Lung (tissue), 17 donors: ENCODE measurements at places on chromosomes 11 and 22. TPM values are rescaled to one million over a fixed set of nuclear protein-coding genes. Genes with fewer than 3 reads are reported as not detected.

- no peaks in the 10 kb centered on the region for H3K4me1 ChIP-seq
- H3K36me3 ChIP-seq, result no peaks in the 10 kb centered on the region
- no peak within 1 kb of the TSS for H3K4me3 ChIP-seq
- no peak within 1 kb of the TSS for H3K27ac ChIP-seq
- H3K27me3 ChIP-seq, result no peaks in the 10 kb centered on the region
- DNase-seq, result peak; percentile 64
These were observed at the start of gene TMPRSS4 for GRCh38 chr11:118076754-118077281. Gene TMPRSS4 (plus strand): TSS chr11:118077078. CDS start chr11:118077303, 225 bp downstream.

DNA sequence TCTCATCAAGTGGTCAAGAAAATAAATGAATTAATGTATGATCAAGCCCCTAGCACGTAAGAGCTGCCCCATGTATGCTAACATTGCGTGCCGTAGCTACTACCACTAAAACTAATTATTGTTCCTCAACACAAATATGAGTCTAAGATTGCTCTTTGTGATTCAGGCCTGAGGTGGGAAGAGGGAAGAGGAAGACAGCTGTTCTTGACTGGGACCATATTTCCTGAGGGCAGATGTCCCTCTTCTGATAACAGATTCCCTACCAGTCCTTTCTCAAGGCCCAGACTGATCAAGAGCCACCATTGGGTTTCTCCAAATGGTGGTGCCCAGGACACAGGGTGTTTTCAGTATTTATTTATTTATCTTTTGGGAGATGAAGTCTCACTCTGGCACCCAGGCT is 87.2 kb upstream of the CADM1 start:
- H3K36me3 ChIP-seq, result no peaks in the 10 kb centered on the region
- no peak overlapping the region for H3K4me3 ChIP-seq
- H3K4me1 ChIP-seq, result peaks cover 5% of the 10 kb centered on the region

GRCh38 chr11:44968510-44968909 is 17.8 kb upstream of the TP53I11 start:
- no peak for DNase-seq
- peaks cover 8% of the 10 kb centered on the region for H3K4me1 ChIP-seq
- H3K27ac ChIP-seq, result no peak overlapping the region
- H3K27me3 ChIP-seq, result no peaks in the 10 kb centered on the region
- no peaks in the 10 kb centered on the region for H3K36me3 ChIP-seq
- H3K4me3 ChIP-seq, result no peak overlapping the region

Gene TEX12
- not detected for total RNA-seq

GRCh38 chr11:35348898-35349687 is 70.3 kb downstream of the SLC1A2 start:
- H3K36me3 ChIP-seq, result no peaks in the 10 kb centered on the region
- H3K4me3 ChIP-seq, result no peak overlapping the region
- peaks cover 24% of the 10 kb centered on the region for H3K4me1 ChIP-seq
- no peak for DNase-seq
- H3K27me3 ChIP-seq, result no peaks in the 10 kb centered on the region

DNA sequence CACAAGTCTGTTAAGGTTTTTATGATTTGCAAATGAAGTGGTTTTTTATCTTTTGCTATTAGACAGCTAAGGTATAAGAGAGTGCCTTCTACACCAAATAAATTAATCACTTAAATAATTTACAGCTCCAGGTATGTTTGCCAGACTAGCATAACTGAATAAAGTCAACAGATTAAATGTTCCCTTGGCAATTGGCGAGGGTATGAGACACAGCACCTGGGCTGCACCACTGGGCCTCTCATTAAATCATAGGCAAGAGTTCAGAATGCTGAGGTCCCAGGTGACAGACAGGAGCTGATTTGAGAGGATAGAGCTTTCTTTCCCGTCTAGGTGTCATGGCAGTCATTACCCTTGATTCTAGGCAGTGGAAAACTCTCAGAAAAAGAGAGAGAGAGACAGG is 62.6 kb upstream of the WT1 start:
- no peak for DNase-seq
- no peak overlapping the region for H3K4me3 ChIP-seq
- H3K36me3 ChIP-seq, result no peaks in the 10 kb centered on the region
- H3K27me3 ChIP-seq, result no peaks in the 10 kb centered on the region
- no peak overlapping the region for H3K27ac ChIP-seq

- no peak for DNase-seq
- no peak overlapping the region for H3K4me3 ChIP-seq
These were observed 19.2 kb downstream of the SERPIND1 start for GRCh38 chr22:20792966-20793728.

DNA sequence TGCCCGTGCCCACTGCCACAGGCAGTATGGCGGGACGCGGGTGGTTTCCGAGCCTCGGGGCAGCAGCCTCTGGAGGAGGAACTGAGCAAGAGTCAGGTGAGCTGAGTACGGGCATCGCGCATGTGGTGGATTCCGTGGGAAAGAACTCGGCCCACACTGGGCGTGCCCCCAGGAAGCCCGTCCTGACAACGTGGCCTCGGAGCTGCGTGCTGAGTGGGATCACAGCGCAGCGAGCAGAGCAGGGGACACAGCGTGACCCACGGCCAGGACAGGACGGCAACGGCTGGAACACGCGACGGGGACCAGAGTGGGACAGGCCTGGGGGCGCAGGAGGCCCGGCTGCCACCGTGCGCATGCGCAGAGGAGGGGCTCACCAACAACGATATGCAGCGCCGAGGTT is 36.8 kb downstream of the CERK start:
- DNase-seq, result no peak
- H3K27ac ChIP-seq, result no peak overlapping the region
- peaks cover 58% of the 10 kb centered on the region for H3K36me3 ChIP-seq
- no peaks in the 10 kb centered on the region for H3K27me3 ChIP-seq

GRCh38 chr22:19775496-19776325 is 15.1 kb downstream of the TBX1 start:
- no peak overlapping the region for H3K4me3 ChIP-seq
- no peaks in the 10 kb centered on the region for H3K36me3 ChIP-seq
- H3K27ac ChIP-seq, result no peak overlapping the region
- peaks cover 4% of the 10 kb centered on the region for H3K27me3 ChIP-seq
- H3K4me1 ChIP-seq, result no peaks in the 10 kb centered on the region
- no peak for DNase-seq

DNA sequence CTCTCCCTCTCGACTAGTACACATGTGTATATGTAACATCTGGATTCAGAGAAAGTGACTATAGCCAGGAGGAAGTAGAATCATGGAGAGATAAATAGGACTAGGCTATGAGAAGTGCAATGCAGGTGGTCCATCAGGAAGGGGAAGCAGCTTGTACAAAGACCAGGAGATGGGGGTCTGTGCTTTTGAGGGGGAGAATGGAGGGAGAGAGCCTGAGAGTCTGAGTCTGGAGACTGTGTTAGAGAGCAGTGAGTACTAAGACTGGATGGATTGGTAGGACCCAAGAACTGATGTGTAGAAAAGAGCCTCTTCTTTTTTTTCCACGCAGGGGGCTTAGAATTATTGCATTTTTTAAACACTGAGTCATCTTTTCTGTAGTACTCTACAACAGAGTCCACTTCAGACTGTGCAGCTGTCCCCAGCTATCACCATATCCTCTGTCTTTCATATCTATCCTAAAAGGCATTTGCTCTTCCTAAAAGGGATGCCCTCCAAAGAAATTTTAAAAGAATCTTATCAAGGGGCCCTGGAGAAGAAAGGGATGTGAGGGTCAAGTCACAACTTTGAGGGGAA is 80.4 kb downstream of the BDNF start:
- no peaks in the 10 kb centered on the region for H3K27me3 ChIP-seq
- no peak overlapping the region for H3K4me3 ChIP-seq
- no peak for DNase-seq
- H3K27ac ChIP-seq, result no peak overlapping the region

GRCh38 chr11:112000703-112001102 is 24.5 kb upstream of the DLAT start:
- H3K27ac ChIP-seq, result no peak overlapping the region
- H3K36me3 ChIP-seq, result peaks cover 3% of the 10 kb centered on the region
- DNase-seq, result no peak
- no peaks in the 10 kb centered on the region for H3K4me1 ChIP-seq
- no peaks in the 10 kb centered on the region for H3K27me3 ChIP-seq
- no peak overlapping the region for H3K4me3 ChIP-seq

GRCh38 chr11:35539781-35540281 is 14.4 kb upstream of the PAMR1 start:
- DNase-seq, result peak; percentile 52
- no peaks in the 10 kb centered on the region for H3K36me3 ChIP-seq
- peaks cover 4% of the 10 kb centered on the region for H3K4me1 ChIP-seq
- H3K27me3 ChIP-seq, result no peaks in the 10 kb centered on the region
- H3K27ac ChIP-seq, result peak overlapping the region; percentile 66

Gene TMEM191B
- total RNA-seq, result 8.1 TPM

Gene PLAAT5
- total RNA-seq, result 5.6 TPM

- no peak overlapping the region for H3K27ac ChIP-seq
- no peaks in the 10 kb centered on the region for H3K4me1 ChIP-seq
- DNase-seq, result peak; percentile 51
- no peaks in the 10 kb centered on the region for H3K27me3 ChIP-seq
- no peak overlapping the region for H3K4me3 ChIP-seq
These were observed 21.1 kb upstream of the RDX start for GRCh38 chr11:110317516-110317932.

Gene TEAD1
- 141 TPM for total RNA-seq

GRCh38 chr22:49950396-49950994 is 10.1 kb upstream of the PIM3 start:
- H3K4me1 ChIP-seq, result peaks cover 2% of the 10 kb centered on the region
- no peaks in the 10 kb centered on the region for H3K36me3 ChIP-seq
- no peak for DNase-seq
- no peak overlapping the region for H3K4me3 ChIP-seq

Gene XKR3
- total RNA-seq, result not detected

- H3K4me3 ChIP-seq, result no peak overlapping the region
- no peak overlapping the region for H3K27ac ChIP-seq
- no peak for DNase-seq
- no peaks in the 10 kb centered on the region for H3K36me3 ChIP-seq
- H3K4me1 ChIP-seq, result peaks cover under 1% of the 10 kb centered on the region
These were observed 19.6 kb upstream of the TMEM123 start for GRCh38 chr11:102472127-102472526.

Gene SHISAL1
- total RNA-seq, result 0.74 TPM

DNA sequence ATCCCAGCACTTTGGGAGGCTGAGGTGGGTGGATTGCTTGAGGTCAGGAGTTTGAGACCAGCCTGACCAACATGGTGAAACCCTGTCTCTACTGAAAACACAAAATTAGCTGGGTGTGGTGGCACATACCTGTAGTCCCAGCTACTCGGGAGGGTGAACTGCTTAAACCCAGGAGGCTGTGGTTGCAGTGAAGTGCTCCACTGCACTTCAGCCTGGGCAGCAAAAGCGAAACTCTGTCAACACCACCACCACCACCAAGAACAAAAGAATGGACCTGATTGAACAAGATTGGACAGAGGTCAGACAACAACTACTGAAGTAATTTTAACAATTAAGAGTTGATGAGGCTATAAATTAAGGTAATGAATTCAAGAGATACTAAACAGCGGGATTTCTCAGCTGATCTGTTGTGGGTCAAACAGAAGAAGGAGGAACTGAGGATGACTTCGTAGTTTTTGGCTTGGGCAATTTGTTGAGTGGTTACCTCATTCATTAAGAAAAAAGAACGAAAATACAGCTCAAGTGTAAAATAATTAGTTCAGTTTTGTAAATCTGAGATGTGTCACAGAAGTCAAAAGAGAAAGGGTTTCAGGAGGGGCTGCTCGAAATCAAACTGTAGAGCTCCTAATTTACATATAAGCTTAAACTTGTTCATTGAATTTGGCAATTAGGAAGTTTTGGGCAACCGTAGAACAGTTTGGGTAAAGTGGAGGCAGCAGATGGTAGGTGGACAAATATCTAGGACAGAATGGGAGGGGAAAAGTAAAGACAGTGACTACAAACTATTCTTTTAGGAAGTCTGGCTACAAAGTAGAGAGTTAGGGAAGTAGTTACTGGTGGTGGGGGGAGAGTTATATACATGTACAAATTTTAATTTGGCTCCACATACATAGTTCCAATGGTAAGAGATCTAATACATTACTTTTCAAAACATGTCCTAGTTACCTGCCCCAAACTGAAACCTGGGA is 4.5 kb downstream of the IL18 start:
- peak overlapping the region; percentile 59 for H3K27ac ChIP-seq
- no peaks in the 10 kb centered on the region for H3K27me3 ChIP-seq

Gene OR56A1
- 0.09 TPM for total RNA-seq

GRCh38 chr22:37501610-37502341 is 15.6 kb upstream of the MFNG start:
- peak; percentile 93 for DNase-seq
- H3K4me1 ChIP-seq, result no peaks in the 10 kb centered on the region
- H3K36me3 ChIP-seq, result no peaks in the 10 kb centered on the region

Gene BCO2
- total RNA-seq, result 8.2 TPM

DNA sequence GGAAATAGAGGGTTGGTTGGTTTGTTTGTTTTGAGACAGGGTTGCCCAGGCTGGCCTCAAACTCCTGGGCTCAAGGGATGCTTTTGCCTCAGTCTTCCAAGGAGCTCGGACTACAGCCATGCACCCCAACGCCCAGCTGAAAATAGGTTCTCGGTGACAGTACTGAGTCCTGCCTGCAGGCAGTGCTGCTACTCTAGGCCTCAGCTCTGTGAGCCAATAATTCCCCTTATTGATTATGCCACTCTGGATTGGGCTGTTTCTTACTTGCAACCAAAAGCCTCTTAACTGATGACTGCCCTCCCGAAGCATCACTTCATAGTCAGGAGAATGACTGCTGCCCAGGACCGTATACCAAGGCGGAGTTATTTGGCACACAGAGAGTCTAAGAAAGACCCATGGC is 1.2 kb upstream of the C11orf16 start:
- DNase-seq, result no peak
- no peaks in the 10 kb centered on the region for H3K4me1 ChIP-seq
- H3K27ac ChIP-seq, result no peak overlapping the region
- H3K4me3 ChIP-seq, result no peak overlapping the region
- H3K27me3 ChIP-seq, result no peaks in the 10 kb centered on the region

GRCh38 chr22:46132830-46133587 is 17.3 kb upstream of the PPARA start:
- H3K27me3 ChIP-seq, result no peaks in the 10 kb centered on the region
- H3K27ac ChIP-seq, result no peak overlapping the region
- no peak overlapping the region for H3K4me3 ChIP-seq
- no peak for DNase-seq

- H3K4me3 ChIP-seq, result no peak overlapping the region
- H3K27me3 ChIP-seq, result no peaks in the 10 kb centered on the region
- no peak overlapping the region for H3K27ac ChIP-seq
- DNase-seq, result no peak
These were observed 16.9 kb downstream of the CSNK1E start for GRCh38 chr22:38300197-38300945.

Gene OTOG
- not detected for total RNA-seq

- H3K4me1 ChIP-seq, result no peaks in the 10 kb centered on the region
- DNase-seq, result no peak
- no peak overlapping the region for H3K4me3 ChIP-seq
- H3K27ac ChIP-seq, result peak overlapping the region; percentile 14
- peaks cover 3% of the 10 kb centered on the region for H3K27me3 ChIP-seq
These were observed 12.8 kb downstream of the MAPK8IP2 start for GRCh38 chr22:50613291-50613981.

GRCh38 chr11:100774132-100774531 is 87.0 kb downstream of the ARHGAP42 start:
- H3K27ac ChIP-seq, result no peak overlapping the region
- DNase-seq, result no peak
- no peak overlapping the region for H3K4me3 ChIP-seq
- H3K4me1 ChIP-seq, result peaks cover 3% of the 10 kb centered on the region
- H3K36me3 ChIP-seq, result peaks cover 5% of the 10 kb centered on the region

GRCh38 chr11:69531071-69531716 is 49.7 kb downstream of the LINC01488 start:
- H3K36me3 ChIP-seq, result no peaks in the 10 kb centered on the region
- H3K27me3 ChIP-seq, result no peaks in the 10 kb centered on the region
- no peaks in the 10 kb centered on the region for H3K4me1 ChIP-seq
- DNase-seq, result no peak
- no peak overlapping the region for H3K4me3 ChIP-seq

Gene TRIM66
- total RNA-seq, result 23.9 TPM
